ENCODE measurements at places on chromosomes 5 and 9.

- no peak for DNase-seq
Observed at GRCh38 chr9:113644321-113644720, 180.8 kb downstream of the RGS3 start.

GRCh38 chr5:175385691-175386362 lies 58.2 kb downstream of the DRD1 start:
- DNase-seq, result no peak

DNA sequence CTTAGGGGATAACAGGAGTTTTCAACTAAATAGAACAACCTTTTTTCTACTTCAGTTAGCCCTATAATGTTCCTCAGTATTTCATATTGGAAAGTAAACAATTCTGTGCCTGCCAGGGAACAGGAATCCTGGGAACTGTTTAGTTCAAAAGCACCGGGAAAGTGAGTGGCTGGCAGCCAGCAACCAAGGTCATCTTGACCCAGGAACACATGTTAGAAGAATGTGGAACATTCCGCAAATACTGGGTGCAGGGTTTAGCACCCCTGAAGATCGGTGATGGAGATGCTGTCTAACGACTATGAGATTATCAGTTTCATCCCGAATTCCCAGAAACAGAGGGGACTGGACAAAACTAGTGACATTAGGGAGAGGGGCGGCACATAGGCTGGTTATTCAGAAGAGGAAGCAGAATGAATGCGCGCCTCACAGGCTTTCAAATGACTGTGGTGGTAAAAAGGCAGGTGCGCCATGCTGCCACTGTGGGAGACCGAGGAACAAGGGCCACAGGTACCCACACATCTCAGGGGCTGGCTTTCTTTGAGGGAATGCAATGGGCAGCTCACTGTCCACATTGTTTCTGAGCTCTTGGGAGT lies 51.2 kb downstream of the IPPK start:
- DNase-seq, result no peak

- DNase-seq, result no peak
Observed at GRCh38 chr5:89728750-89729149, 680.8 kb downstream of the CETN3 start.

DNA sequence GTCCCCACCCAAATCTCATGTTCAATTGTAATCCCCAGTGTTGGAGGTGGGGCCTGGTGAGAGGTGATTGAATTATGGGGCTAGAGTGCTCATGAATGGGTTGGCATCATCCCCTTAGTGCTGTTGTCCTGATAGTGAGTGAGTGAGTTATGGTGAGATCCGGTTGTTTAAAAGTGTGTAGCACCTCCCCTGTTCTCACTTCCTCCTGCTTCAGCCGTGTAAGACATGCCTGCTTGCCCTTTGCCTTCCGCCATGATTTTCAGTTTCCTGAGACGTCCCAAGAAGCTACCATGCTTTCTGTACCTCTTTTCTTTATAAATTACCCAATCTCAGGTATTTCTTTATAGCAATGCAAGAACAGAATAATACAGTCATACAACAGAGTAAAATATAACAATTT lies 742 bp upstream of the LECT2 start:
- no peak for DNase-seq

- DNase-seq, result no peak
Observed at GRCh38 chr9:113247640-113248039, 26.3 kb downstream of the SLC31A1 start.

GRCh38 chr5:22908129-22908528 lies 55.0 kb upstream of the CDH12 start:
- no peak for DNase-seq

- DNase-seq, result no peak
Observed at GRCh38 chr5:11496137-11496719, 408.0 kb downstream of the CTNND2 start.

- DNase-seq, result no peak
Observed at GRCh38 chr5:134634227-134634626, 1.6 kb upstream of the SAR1B start.

- DNase-seq, result peak; percentile 8
Observed at GRCh38 chr5:6837519-6838110, 124.4 kb downstream of the TENT4A start.

- no peak for DNase-seq
Observed at GRCh38 chr5:111063709-111064322, 7.7 kb upstream of the TSLP start.

DNA sequence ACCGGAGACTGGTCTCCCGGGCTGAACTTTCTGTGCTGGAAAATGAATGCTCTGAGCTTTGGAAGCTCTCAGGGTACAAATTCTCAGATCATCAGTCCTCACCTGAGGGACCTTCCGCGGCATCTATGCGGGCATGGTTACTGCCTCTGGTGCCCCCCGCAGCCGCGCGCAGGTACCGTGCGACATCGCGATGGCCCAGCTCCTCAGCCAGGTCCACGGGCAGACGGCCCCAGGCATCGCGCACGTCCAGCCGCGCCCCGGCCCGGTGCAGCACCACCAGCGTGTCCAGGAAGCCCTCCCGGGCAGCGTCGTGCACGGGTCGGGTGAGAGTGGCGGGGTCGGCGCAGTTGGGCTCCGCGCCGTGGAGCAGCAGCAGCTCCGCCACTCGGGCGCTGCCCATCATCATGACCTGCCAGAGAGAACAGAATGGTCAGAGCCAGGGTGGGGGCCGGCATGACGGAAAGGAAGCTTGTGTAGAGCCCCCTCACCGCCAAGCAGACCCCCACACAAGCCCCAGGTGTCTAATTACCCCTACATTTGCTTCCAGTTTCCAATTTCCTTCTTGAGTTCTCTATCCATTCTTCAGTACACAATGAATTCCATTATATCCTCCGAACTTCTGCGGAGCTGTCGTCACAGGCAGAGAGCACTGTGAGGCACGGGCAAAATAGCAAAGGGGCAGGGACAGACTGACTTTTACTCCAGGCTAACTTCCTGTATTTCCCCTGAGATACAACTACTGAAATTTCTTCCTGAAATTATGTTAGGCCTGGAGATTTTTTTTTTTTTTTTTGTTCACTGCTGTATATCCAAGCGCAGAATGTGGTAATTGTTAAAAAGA lies 23.2 kb downstream of the CDKN2A start:
- no peak for DNase-seq

GRCh38 chr5:154701181-154701580 lies 54.0 kb upstream of the LARP1 start:
- no peak for DNase-seq

- DNase-seq, result no peak
Observed at GRCh38 chr9:83299571-83299970, 236.6 kb upstream of the RASEF start.
